BJ (cell line): ENCODE measurements at places on chromosomes 5 and 9.

- DNase-seq = no peak
These were observed 7.7 kb downstream of the RALGDS start for GRCh38 chr9:133113163-133113948.

DNA sequence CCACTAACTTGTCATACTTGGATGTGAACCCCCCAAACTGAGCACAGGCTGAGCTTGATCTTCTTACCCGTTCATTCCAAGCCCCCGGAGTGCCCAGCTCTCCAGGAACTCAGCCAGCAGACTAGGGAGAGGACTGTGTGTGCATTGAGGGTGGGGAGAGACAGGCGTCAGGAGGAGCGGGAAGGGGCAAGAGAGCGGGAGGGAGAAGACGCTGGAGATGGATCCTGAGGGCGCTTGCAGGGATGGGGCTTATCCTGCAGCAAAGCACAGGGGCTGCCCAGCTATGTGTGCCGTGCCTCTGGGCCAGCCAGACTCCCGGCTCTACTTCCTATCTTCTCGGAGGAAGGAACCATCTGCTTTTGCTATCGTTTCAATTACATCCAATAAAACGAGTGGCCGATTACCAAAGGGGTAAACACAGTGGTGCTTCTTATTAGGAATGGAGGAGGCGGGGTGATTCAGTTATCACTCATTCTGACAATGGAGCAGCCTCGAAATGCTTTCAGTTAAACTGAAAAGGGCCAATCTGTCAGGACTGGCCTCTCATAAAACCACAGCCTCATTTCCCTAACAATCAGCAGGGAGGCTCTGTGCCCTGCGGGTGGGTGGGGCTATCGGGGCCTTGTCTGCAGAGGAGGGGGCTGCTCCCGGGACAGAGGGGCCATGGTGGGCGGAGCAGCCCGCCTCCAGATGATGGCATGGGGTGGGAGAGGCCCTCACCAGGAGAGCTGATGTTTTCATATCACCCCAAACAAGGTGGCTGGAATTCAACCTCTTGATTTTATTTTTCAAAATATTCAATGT lies 168.2 kb downstream of the DAB2IP start:
- DNase-seq = no peak

GRCh38 chr9:133331641-133332380 lies 4.2 kb downstream of the SURF6 start:
- DNase-seq = no peak

- DNase-seq = no peak
These were observed 307.1 kb downstream of the ENC1 start for GRCh38 chr5:74333430-74333829.

DNA sequence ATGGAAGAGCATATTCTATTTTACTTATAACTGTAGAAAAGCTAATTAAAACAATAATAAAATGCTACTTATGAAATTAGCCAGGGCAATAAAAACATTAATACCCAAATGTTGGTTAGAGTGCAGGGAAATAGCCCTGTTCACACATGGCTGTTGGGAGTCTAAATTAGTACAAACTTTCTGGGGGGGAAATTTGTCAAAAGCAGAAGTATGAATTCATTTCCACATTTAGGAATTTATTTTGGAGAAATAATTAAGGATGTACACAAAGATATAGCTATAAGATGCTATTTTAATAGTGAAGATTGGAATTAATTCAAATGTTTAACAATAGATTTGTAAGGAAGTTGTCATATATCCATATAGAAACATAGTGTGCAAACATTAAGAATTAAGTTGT lies 190.5 kb downstream of the SEC61B start:
- no peak for DNase-seq

GRCh38 chr5:97063251-97063650 lies 79.2 kb downstream of the LIX1 start:
- DNase-seq = no peak

- DNase-seq = peak; percentile 67
These were observed 118.4 kb upstream of the KCNN2 start for GRCh38 chr5:114243281-114243971.

- no peak for DNase-seq
These were observed 626.5 kb downstream of the PDE4D start for GRCh38 chr5:59267033-59267432.

DNA sequence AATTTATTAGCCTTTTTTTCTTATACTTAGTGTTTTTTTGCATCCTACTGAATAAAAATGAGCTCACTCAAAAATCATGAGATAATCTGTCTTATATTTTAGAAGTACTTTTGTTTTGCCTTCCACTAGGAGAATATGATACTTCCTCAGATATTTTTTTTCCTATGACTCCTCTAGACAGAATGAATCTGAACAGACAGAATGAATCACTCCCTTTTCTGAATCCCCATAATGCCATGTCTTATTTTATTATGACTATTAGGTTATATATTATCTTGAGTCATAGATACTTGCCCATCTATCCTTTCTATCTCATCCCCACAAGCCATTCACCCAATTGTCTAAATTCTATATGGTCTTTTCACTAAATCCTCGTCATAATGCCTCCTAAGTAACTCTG lies 134.6 kb downstream of the BRINP1 start:
- DNase-seq = no peak
